ENCODE measurements at places on chromosomes 3 and 15.

DNA sequence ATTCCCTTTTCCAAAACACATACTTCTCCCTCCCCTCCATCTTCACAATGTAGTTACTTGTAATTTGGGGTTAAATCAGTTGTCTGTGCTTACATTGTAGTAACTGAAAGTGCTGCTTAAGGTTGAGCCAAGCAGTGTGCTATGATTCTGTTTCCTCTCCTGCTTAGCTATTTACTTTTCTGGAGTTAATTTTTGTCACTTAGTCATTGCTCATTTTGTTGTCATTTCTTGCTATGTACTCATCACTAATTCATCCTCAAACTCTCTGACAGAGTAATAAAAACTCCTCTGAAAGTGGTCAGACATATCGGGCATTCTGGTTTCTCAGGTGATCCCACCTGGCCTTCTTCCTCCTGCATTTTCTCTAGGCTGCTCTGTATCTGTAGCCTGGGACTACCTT, 80.7 kb downstream of the PPARG start:
- H3K27me3 ChIP-seq, result peaks cover 2% of the 10 kb centered on the region
- no peaks in the 10 kb centered on the region for H3K36me3 ChIP-seq
- no peak overlapping the region for H3K27ac ChIP-seq
- no peak overlapping the region for H3K4me3 ChIP-seq

- peaks cover 3% of the 10 kb centered on the region for H3K27me3 ChIP-seq
- H3K27ac ChIP-seq, result no peak overlapping the region
- peaks cover 52% of the 10 kb centered on the region for H3K4me1 ChIP-seq
- H3K36me3 ChIP-seq, result no peaks in the 10 kb centered on the region
- H3K4me3 ChIP-seq, result no peak overlapping the region
Observed at GRCh38 chr15:74543043-74543422, 2.0 kb downstream of the ARID3B start.

DNA sequence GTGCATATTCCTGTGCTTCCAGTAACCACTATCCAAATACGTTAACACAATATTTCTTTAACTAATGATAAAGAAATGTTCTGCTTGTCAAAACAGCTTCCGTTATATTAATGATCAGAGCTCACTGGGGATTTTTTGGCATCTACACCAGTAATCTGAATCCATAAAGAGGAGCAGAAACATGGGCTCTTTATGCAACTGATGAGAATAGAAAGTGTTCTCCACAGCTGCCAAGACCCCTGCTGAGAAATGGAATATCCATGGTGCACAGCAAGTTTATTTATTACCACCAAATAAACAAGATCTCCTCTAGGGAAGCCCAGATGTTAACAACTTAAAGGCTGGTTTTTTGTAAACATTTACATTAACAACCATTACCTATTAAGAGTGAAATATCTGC, 54.5 kb downstream of the ALDH1A2 start:
- H3K27ac ChIP-seq, result no peak overlapping the region
- no peak for DNase-seq
- no peaks in the 10 kb centered on the region for H3K4me1 ChIP-seq
- no peaks in the 10 kb centered on the region for H3K27me3 ChIP-seq
- H3K4me3 ChIP-seq, result no peak overlapping the region

- no peak overlapping the region for H3K27ac ChIP-seq
- H3K4me1 ChIP-seq, result peaks cover 20% of the 10 kb centered on the region
- no peak overlapping the region for H3K4me3 ChIP-seq
Observed at GRCh38 chr3:105911496-105911895, 42.7 kb upstream of the CBLB start.

GRCh38 chr3:89606151-89606550, 498.7 kb downstream of the EPHA3 start:
- no peak overlapping the region for H3K4me3 ChIP-seq
- peaks cover 2% of the 10 kb centered on the region for H3K27me3 ChIP-seq
- no peak overlapping the region for H3K27ac ChIP-seq
- DNase-seq, result no peak

- H3K4me3 ChIP-seq, result no peak overlapping the region
- no peak for DNase-seq
- H3K4me1 ChIP-seq, result peaks cover 43% of the 10 kb centered on the region
- H3K27ac ChIP-seq, result no peak overlapping the region
Observed at GRCh38 chr15:57477736-57478522, 101.6 kb downstream of the CGNL1 start.

GRCh38 chr3:85709346-85709892, 750.6 kb downstream of the CADM2 start:
- DNase-seq, result no peak
- H3K36me3 ChIP-seq, result no peaks in the 10 kb centered on the region
- H3K27ac ChIP-seq, result no peak overlapping the region
- no peak overlapping the region for H3K4me3 ChIP-seq
- H3K4me1 ChIP-seq, result no peaks in the 10 kb centered on the region
- no peaks in the 10 kb centered on the region for H3K27me3 ChIP-seq

DNA sequence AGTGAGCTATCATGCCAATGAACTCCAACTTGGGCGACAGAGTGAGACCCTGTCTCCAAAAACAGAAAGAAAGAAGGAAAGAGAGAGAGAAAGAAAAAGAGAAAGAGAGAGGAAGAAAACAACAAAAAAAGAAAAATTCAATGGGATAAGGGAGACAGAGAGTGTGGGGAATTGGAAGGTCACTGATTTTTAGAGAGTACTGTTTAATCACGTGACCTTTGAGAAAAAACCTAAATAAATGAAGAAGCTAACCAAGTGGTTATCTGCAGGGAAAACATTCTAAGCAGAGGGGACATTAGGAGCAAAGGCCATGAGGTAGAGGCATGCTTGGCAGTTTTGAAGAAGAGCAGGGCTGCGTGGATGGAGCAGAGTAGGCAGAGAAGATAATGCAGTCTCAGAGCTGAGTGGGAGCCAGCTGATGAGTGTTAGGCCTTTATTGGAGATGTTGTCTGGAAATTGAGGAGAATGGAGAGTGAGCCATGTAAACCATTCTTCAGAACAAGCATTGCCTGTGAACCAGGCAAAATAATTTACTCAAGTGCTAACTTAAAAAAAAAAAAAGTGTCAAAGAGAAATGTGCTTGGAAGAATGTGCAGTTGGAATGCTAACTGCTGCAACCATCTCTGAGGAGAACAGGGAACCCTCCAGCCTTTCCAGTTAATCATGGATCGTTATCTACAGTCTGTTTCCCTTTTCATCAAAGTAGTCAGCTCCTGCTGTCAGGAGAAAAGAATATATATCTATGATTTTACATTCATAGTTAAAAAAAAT, 377.3 kb upstream of the SEMA6D start:
- no peak overlapping the region for H3K27ac ChIP-seq
- H3K36me3 ChIP-seq, result no peaks in the 10 kb centered on the region
- peaks cover 7% of the 10 kb centered on the region for H3K4me1 ChIP-seq
- peaks cover 8% of the 10 kb centered on the region for H3K27me3 ChIP-seq
- DNase-seq, result no peak

Measured in HFFc6 (cell line).